ENCODE measurements at places on chromosomes 7 and 10.
A peak's percentile ranks its signal among the peaks of the same experiment; 100 is the strongest.

GRCh38 chr10:38156416-38157269 lies 62.5 kb downstream of the ZNF37A start:
- no peak for DNase-seq

DNA sequence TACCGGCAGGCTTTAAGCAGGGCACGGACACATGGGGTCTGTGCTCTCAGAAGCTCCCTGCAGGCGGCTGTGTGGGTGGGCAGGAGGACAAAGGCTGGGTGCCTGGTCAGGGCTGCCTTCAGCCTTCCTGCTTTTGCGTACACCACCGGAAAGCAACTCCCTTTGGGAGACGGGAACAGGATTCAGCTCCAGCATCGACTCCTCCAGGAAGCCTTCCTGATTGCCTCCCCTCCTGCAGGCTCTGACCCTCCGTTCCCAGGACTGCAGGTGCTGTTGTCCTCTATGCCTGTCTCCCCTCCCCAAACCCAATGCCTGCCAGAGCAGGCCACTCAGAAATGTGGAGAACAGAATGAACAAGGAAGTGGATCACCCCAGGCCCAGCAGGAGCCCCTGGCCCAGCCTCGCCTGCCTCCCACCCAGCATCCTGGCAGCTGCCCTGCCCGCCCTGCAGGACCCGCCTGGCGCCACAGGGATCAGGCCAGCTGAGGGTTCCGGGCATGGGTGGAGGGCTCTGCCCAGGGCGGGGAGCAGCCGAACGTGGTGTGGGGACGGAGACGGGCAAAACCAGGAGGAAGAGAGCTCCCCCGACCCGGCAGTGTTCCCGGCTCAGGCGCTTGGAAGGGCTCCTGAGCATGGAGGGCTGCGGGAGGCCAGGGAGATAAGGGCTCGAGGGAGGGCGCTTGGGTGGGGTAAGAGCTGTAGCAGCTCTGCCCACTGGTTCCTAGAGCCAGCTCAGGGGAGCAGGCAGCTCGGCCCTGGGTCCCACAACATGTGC lies 6.2 kb upstream of the ELN start:
- no peak for DNase-seq

- DNase-seq: no peak
Measured at GRCh38 chr7:2913760-2914387, 69.8 kb upstream of the GNA12 start.

DNA sequence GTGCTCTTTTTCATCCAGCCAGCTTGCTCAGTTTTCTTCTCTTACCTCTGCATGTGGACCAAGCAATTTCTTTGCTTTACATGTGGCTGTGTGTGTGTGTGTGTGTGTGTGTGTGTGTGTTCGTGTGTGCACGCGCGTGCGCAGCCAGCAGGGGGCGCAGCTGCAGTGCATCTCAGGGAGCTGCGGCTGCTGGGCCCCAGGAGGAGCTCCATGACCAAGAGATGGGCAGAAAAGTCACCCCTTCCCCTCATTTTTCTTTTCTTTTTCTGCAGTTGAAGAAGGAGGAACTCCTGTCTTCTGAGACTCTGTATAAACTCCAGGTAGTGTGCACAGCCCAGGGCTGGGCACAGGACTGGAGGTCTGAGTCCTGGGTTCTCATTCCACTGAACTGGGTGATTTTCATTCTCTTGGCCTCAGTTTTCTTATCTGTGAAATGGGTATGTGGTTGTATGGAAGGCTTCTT lies 41.8 kb downstream of the BLNK start:
- peak; percentile 79 for DNase-seq

- no peak for DNase-seq
Measured at GRCh38 chr7:71518880-71519279, 386.9 kb downstream of the GALNT17 start.

DNA sequence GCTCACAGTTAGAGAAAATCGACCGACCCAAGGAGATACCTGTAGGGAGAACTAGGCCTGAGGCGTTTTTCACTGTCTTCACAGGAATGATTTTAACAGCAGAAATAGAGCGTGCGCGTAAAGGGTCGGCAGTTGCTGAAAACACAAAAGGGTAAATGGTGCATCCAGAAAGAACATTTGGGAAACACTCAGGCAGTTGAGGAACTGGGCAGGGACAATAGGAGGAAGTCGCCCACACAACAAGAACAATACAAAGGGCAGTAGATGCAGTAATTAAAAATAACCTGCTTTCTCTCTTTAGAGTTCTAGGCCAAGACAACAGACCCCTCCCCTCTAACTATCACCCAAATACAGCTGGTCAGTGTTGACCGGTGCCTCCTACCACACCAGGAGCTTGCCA lies 126.6 kb downstream of the SORBS1 start:
- no peak for DNase-seq

DNA sequence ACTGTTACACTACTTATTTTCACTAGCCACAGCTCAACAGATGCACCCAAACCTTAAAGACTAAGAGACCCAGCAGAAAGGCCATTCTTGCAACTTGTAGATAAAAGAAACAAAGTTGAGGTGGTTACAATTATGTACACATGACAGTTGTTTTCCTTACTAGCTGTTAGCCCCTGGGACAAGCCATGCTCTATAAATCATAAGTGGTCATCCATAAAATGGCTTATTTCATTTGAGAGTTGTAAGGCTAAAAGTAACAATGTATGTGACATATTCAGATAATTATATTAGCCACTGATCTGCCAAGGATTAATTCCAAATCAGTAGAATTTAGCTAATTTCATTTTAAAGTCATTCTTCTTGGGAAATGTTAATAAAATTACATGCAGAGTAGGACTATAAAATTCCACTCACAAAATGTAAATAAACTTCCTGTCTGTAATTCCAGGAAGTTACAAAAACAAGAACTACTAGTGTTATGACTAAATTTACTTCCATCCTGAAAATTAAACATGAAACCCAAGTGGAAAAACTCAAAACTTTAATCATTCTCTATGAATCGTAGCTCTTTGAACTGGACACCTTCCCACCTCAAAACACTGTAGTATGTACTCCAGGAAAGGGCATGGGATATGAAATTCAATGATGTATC lies 13.3 kb downstream of the SLC37A3 start:
- no peak for DNase-seq

DNA sequence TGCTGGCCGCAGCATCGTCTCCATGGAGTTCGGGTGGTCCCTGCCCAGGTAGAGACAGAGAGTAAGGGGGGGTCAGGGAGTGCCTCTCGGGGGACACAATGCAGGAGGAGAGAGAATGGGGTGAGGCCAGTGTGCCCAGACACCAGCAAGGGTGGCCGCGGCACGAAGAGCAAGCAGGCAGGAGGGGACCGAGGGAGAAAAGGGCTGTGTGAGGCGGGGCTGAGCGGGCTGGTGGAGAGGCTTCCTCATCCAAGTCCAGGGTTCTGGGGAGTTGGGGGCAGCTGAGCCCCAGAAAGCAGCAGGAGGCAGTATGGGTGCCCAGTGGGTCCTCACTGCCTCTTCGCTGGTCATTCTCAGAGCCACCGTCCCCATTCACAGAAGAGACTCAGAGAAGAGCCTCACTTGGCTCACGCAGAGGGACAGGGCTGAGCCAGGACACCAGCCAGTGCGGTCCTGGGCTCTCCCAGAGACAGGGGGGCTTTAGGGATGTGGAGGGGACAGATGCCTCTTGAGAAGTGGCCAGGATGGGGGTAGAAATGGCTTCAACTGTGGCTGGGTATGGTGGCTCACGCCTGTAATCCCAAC lies 78.9 kb downstream of the MICALL2 start:
- no peak for DNase-seq

Measured in naive B cell (primary cell).